Osteocyte (in vitro differentiated cells): ENCODE measurements at places on chromosomes 5 and 9. TPM values are rescaled to one million over a fixed set of nuclear protein-coding genes. Genes with fewer than 3 reads are reported as not detected.

The JAK2 gene
- total RNA-seq, result 23.3 and 24.6 TPM in 2 replicates

The TXNDC15 gene
- total RNA-seq, result 68.2 and 75.7 TPM in 2 replicates

The DNAH5 gene
- 0.21 and 0.37 TPM in 2 replicates for total RNA-seq

- DNase-seq, result no peak
Measured at GRCh38 chr5:149113669-149114068, 27.6 kb upstream of the ABLIM3 start.

GRCh38 chr9:89529243-89530035 is 31.5 kb upstream of the SEMA4D start:
- no peak for DNase-seq

DNA sequence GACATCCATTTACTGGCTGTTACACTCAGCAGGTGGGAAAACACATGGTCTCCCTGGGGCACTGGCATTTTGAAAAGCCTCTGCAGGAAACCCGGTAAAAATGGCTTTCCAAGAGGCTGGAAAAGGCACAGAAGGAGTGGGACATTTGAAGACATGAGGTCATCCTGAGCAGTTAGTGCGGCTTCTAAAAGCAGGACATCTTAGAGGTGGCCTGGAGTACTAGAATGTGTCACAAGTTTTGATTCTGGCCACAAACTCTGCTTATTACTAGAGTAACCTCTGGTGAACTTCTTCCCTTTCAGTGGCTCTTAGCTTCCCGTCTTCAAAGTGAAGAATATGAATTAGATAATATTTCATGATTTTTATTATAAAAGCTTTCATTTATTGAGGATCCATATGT is 423.0 kb upstream of the BRINP1 start:
- no peak for DNase-seq

DNA sequence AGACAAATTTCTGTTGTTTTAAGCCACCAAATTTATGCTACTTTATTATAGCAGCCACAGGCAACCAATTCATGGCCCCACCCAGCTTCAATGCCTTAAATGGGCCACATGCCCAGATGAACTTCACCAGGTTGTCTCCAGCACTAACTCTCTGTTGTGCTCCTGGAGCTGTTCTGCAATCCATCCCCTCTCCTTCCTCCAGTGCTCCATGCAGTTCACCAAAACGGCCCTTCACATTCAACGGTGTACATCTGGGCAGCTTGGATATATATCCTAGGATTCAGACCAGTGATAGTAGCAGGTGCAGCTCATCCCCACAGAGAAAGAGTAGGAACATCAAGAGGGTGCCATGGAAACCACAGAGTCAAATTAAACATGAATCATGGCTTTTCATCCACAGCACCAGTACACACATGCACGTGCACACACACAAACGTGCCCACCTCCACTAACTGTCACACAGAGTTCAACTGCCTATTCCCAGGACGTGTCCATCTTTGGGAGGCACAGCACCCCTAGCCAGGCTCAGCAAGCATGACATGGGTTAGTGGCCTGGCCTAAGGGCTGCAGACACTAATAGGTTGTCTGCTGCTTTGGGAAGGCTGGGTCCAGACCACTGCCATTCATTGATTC is 134.5 kb downstream of the MED10 start:
- no peak for DNase-seq

The PCDHB5 gene
- total RNA-seq, result 6.4 and 7.5 TPM in 2 replicates
